ENCODE measurements at places on chromosomes 11 and 22.

- DNase-seq = no peak
Measured at GRCh38 chr11:86069408-86070101, 671 bp upstream of the PICALM start.

DNA sequence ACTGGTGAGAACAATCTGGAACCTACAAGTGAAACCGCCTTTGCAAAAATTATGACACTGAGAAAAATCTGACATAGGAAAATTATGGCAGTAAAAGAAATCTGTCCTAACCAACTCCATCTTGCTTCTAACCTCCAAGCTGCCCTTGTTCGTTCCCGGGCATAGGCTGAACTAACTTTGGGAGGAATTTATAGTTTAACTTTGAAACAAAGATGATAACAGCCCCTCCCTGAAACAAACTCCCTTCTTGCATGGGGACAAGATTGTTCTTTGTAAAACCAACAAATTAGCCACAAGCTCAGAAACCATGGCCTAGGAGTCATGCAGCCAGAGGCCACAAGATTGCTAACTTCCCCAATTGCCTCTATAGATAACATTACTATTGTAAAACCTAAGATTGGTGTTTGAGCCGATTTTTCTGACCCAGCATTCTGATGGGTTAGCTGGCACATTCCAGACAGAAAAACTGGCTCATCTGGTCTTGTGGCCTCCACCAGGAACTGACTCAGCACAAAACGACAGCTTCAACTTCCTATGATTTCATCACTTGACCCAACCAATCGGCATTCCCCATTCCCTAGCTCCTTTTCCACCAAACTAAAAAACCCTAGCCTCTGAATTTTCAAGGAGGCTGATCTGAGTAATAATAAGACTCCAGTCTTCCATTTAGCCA is 3.6 kb upstream of the CCDC81 start:
- DNase-seq = no peak

DNA sequence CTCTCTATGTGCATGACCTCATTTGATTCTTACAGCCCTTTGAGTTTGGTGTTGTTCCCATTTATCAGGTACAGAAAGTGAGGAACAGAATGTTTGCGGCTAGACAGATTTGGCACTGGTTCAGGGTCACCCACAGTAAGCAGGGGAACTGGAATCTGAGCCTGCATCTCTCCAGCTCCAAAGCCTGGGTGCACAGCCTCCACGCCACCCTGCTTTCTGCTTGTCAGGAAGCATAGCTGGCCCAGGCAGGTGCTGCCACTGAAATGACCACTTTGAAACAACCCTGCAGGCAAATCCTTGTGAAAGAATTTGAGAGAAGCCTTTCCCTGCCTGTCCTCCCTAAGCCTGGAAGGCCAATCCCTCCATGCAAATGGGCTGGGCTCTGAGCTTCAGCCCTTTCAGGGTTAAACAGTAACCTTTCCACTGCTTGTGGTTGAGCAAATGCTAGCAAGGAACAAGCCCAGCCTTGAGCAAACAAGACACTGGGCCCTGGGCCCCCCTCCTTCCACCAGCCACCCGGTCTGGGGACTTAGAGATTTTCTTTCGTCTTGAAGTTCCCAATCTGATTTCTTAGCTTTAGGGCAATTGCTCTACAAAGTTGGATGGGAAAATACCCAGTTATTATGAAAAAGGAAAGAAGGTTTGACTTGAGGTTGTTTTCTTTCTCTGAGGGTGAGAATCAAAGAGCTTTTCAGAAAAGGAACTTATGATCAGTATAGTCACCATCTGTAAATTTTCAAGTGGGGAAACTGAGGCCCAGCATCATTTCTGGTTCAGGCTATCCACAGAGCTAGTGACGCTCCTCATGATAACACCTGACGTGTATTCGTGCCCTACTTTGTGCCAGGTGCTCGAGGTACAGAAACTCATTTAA is 19.4 kb downstream of the EHF start:
- peak; percentile 93 for DNase-seq

DNA sequence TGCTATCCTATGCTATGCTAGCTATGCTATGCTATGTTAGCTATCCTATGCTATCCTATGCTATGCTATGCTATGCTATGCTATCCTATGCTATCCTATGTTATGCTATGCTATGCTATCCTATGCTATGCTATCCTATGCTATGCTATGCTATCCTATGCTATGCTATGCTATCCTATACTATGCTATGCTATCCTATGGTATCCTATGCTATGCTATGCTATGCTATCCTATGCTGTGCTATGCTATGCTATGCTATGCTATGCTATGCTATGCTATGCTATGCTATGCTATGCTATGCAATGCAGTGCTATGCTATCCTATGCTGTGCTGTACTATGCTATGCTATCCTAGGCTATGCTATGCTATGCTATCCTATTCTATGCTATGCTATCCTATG is 8.6 kb upstream of the MS4A1 start:
- no peak for DNase-seq

GRCh38 chr11:60762851-60763691 is 6.4 kb downstream of the MS4A15 start:
- peak; percentile 61 for DNase-seq
